ENCODE measurements at places on chromosomes 2 and 18.
A peak's percentile ranks its signal among the peaks of the same experiment; 100 is the strongest.

DNA sequence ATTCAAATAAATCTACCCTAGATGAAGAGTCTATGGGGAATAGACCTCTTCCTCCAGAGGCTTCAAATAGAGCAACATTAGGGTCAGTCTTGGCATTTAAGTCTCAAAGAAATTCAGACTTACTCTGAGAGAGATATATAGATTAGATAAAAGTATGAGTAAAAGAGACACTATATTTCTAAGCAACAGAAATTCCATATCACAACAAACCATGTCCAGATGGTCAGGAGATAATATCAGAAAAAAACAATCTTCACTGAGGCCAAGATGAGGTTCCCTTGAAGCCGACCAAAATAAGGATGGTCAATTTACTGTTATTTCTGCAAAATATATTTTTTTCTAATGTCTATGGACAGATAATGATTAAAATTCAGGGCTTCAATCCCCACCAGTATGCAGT is 89.1 kb upstream of the NOSTRIN start:
- DNase-seq = no peak

DNA sequence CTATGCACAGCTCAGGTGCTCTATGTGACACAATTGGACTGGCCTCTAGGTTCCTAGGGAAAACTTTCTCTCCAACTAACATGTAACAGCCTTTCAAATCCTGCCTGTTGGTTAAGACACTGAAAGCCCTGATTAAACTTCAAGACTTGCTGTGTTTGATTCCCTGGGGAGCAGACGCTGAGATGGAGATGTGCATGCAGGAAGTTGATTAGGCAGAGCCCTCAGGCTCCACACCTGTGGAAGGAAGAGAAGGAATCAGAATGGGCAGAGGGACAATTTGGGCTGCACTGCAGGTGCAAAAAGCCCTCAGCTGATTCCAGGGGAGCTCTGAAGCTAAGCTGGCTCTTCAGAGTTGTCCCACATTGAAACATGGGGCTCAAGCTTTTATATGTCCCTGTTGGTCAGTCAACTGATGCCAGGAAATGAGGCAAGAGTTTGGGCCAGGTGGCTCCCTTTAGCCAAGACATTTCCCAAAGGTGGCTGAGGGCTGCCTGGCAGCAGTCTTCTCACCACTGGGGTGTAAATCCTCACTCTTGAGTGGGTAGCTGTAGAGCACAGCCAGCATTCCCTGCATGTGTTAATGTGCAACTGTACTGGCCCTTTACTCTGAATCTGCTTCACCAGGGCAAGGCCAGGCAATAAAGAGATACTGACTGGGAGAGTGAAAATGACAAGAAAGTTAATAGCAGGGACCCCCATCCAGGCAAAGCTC is 199.5 kb upstream of the DDX18 start:
- no peak for DNase-seq

DNA sequence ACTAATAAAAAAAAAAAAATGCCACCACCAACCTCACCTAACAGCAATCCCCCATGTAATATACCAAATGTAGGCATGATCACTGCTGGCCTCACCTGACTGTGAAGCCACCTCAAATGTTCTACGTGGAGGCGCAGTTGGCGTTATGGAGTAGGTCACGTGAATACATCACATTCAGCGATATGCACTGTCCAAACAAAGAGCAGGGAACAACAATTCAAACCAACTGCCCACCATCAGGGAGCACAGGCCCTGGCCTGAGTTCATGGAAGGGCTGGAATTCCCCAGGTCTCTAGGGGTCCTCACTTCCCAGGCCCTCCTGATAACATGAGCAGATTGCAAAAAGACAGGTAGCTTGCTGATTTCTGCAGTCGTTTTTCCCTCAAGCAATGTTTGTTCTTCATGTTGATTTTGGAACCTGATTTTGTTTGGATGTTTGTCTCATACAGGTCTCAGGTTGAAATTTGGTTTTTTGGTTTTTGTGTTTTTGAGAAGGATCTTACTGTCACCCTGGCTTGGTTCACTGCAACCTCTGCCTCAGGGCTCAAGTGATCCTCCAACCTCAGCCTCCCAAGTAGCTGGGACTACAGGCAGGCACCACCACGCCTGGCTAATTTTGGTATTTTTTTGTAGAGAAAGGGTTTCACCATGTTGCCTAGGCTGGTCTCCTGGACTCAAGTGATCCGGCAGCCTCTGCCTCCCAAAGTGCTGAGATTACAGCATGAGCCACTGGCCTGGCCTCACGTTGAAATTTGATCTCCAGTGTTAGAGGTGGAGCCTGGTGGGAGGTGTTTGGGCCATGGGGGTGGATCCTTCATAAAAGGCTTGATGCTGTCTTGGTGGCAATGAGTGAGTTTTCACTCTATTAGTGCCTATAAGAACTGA is 15.5 kb downstream of the TBC1D8 start:
- no peak for DNase-seq

DNA sequence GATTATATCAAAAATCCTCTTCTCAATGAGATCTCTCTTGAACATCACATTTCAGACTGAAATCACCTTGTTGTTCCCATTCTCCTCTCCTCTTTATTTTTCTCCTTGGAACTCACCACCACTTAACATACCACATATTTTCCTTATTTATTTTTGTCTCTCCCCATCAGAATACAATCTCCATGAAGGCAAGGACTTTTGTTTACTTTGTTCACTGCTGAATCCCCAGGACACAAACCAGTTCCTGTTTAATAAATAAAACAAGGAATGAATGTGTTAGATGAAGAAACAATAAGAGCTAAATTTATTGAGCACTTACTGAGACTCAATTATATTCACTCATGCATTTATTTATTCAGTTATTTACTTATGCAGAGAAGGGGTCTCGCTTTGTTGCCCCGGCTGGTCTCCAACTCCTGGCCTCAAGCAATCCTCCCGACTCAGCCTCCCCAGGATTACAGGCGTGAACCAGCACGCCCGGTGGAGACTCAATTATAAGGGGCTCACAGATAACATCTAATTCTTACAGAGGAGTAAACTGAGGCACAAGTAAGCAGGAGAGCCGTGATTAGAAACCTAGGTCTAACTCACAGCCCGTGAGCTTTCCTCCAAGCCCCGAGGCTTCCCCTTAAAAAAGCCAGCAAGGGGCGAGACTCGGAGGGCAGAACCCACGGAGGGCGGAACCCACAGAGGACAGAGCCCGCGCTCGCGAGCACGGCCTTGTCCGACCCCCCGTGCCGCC is 616 bp upstream of the TAF1B start:
- peak; percentile 42 for DNase-seq

DNA sequence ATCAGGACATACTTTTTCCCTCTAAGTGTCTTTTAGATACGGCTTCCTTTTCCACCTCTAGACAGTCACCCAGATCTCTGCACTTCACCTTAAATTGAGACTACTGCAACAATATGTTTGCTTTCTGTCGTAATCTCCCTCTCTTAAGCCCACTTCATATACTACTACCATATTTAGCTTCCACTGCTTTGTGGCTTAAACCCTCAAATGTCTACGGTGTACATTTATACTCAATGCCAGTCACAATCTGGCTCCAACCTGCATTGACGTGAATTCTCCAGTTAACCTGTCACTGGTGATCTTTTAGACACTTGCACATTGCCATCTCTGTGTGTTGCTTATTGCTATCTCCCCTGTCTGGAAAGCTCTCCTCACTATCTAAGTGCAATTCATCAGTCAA is 56.4 kb downstream of the ICOS start:
- DNase-seq = no peak

DNA sequence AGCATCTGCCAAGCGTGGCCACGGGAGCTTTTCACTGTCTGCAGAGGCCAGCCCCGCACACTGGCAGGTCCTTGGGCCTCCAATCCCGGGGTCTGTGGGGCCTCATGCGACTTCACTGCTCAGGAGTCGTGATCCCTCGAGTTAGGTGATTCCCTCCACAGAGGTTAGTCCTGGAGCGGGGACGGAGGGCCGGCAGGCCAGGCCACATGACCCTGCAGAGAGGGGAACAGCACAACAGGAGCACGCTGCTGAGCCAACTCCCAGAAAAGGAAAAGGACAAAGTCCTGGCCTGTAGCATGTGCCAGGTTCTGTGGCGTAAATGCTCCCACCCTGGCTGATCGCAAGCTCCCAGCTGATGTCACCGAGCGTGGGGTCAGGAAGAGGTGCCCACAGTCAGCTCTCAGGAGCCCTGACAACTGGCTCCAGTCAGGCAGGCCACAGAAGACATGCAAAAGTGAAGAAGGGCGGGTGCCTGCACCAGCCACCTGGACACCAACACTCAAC is 15.3 kb upstream of the PRLH start:
- DNase-seq = peak; percentile 64

DNA sequence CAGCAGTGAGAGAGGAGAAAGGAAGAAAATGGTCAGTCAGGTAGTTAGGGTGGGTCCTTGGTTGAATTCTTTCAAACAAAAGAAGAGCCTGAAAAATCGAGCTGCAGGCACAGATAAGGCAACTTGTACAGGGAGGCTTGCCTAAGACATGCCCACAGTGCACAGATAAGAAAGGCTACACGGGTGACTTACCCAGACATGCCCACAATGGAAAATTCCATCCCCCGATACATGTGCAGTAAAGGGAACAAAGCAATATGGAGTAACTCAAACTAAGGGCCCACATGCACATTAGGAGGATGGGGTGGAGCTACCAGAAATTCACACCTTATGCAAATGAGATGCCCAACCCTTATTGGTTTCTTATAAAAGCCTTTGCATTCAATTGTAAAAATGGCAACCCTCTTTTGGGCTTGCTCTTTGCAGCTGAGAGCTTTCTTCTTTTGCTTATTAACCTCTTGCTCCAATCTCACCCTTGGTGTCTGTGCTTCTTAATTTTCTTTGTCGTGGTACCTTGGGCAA is 110.3 kb upstream of the RMP24 start:
- no peak for DNase-seq

DNA sequence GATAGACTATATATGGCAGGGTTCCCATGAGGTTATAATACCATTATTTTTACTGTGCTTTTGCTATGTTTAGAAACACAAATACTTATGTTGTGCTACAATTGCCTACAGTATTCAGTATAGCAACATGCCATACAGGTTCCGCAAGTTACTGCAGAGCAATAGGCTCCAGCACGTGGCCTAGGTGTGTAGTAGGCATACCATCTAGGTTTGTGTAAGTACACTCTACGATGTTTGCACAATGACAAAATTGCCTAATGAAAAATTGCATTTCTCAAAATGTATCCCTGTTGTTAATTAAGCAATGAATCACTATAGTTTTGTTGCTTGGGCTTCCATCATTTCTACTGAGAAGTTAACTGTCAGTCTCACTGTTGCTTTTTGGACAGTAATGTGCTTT is 9.8 kb downstream of the CD302 start:
- DNase-seq = no peak

GRCh38 chr18:28175930-28176697 is 816 bp downstream of the CDH2 start:
- DNase-seq = peak; percentile 84

- no peak for DNase-seq
These were observed 49.9 kb downstream of the ST8SIA5 start for GRCh38 chr18:46706968-46707367.

DNA sequence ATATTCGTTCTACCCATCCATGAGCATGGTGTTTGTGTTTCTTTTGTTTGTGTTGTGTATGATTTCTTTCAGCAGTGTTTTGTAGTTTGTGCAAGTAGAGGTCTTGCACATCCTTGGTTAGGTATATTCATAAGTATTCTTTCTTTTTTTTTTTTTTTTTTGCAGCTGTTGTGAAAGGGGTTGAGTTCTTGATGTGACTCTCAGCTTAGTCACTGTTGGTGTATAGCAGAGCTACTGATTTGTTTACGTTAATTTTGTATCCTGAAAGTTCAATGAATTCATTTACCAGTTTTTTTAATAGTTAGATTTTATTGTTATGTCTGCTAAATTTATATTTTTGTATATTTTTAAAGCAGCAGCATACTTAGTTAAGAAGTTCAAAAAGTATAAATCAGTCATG is 834.4 kb upstream of the NRXN1 start:
- no peak for DNase-seq

- no peak for DNase-seq
These were observed 21.4 kb downstream of the AP1S3 start for GRCh38 chr2:223815884-223816570.
